Eye (tissue), 1 donor: ENCODE measurements at places on chromosomes 16 and 17.

- DNase-seq: no peak
Measured at GRCh38 chr17:41167561-41167960, 460 bp downstream of the KRTAP4-3 start.

- DNase-seq: no peak
Measured at GRCh38 chr17:31580706-31581490, 189.4 kb downstream of the RAB11FIP4 start.

- no peak for DNase-seq
Measured at GRCh38 chr16:21163576-21163975, 5.1 kb downstream of the LDAF1 start.

- no peak for DNase-seq
Measured at GRCh38 chr16:6548507-6548906, 784.1 kb upstream of the RBFOX1 start.

- peak; percentile 85 for DNase-seq
Measured at GRCh38 chr17:43846221-43846712, 709 bp upstream of the CD300LG start.

DNA sequence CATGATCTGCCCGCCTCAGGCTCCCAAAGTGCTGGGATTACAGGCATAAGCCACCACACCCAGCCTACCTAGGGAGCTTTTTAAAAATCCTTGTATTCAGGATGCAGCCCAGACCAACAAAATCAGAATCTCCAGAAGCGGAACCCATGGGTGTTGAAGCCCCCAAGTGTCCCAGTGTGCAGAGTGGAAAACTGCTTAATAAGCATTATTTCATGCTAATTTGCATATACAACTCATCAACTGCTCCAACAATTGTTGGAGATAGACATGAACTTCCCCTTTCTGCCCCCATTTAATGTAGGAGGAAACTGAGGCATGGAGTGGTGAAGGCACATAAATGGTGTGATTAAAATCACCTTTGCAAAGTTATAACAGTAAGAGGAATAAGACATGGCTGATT, 84.3 kb upstream of the C16orf82 start:
- DNase-seq: no peak

DNA sequence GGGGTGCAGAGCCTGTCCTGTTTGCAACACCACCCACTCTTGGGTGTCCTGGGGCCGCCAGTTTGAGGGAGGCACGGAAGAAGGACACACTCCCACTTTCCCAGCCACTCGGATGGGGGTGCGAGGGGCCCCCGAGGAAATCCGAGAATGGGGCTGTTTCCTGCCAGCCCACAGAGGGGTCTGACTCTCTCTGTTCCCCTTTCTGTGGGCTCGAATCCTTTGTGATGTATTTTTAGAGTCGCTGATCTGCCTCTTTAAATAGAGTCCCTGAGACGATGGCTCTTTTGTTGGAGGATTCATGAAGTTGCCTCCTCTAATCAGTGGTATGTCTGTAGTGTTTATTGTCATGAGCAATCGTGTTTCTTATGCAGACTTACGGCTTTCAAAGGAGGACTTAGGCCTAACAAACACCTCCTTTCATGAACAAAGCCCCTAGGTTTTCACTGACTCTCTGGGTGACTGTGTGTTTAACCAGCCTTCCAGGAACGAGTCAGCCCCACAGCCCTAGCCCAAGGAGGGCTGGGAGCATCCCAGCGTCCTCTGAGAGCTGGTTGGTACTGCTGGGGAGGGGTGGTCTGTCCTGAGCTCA, 29.1 kb downstream of the CIBAR2 start:
- DNase-seq: peak; percentile 66

GRCh38 chr16:55640701-55641327, 15.0 kb upstream of the SLC6A2 start:
- DNase-seq: no peak

DNA sequence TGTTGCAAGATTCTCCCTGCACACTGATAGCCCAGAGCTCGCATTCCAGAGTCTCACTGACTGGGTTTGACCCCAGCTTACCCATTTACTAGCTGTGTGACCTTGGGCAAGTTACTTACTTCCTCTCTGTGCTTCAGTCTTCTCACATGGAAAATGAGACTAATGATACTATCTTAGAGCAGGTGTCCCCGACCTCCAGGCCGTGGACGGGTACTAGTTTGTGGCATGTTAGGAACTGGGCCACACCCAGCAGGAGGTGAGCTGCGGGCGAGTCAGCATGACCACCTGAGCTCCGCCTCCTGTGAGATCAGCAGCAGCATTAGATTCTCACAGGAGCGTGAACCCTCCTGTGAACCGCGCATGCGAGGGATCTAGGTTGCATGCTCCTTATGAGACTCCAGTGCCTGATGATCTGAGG, 15.8 kb downstream of the ANKFY1 start:
- peak; percentile 20 for DNase-seq

- no peak for DNase-seq
Measured at GRCh38 chr16:23950898-23951297, 115.1 kb downstream of the PRKCB start.

DNA sequence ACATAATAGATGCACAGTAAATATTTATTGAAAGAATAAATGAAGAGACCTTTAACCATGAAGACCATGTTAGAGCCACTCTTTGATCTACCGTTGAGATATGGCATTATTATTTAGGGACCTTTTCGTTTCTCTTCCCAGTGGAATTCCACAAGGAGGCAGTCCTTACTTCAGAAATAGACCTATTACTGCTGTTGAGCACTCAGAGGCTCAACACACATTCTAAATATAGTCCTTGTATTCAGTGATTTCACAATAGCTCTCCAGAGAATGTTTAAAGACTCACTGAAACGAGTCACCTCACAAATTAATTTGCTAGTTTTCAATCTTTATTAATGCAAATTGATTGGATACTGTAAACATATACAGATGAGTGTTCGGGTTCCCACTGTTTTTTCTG, 603.8 kb downstream of the CDH8 start:
- no peak for DNase-seq
